ENCODE measurements at places on chromosomes 4 and X.

GRCh38 chrX:13131396-13132137 is 87.1 kb upstream of the FAM9C start:
- DNase-seq, result no peak

GRCh38 chr4:119209077-119209476 is 3.4 kb upstream of the USP53 start:
- peak; percentile 83 for DNase-seq

GRCh38 chr4:48841045-48841827 is 10.3 kb downstream of the OCIAD1 start:
- DNase-seq, result no peak

DNA sequence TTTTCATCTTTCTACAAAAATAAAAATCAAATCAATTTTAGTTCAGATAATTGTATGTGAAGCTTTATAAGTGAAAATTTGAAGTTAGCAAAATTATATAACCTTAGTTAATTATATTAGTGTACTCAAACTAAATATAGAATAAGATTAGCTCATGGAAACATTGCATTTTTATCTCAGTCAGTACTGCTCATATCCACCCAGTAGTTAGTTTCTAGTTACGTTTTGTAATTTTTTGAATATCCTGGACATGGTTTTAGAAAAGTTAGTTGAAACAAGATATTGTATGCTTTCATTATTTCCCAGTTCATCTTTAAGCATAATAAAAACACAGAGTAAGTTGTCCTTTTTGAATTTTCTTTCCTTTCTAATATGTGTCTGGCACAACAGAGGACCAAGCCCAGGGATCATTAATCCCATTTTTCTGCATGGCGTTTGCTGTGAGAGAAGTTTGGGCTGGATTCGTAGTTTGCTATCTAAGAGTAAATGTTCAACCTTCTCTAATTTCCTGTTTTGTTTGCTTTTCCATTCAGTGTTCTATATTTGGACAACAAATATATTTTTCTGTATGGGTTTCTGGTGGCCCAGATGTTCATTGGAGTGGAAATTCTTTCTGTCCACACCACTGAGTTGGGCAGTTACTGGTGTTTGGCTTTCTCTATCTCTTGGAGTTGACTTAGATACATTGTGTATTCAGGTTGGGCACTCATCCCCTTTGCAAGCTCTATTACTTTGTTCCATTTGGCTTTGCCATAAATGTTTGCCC is 12.1 kb downstream of the TBL1X start:
- no peak for DNase-seq

- no peak for DNase-seq
These were observed 10.0 kb upstream of the HS6ST2 start for GRCh38 chrX:132968296-132968949.

All from fibroblast of skin of left biceps (primary cell).